H7 (cell line): ENCODE measurements at places on chromosomes 7 and 10. TPM values are rescaled to one million over a fixed set of nuclear protein-coding genes. Genes with fewer than 3 reads are reported as not detected.

DNA sequence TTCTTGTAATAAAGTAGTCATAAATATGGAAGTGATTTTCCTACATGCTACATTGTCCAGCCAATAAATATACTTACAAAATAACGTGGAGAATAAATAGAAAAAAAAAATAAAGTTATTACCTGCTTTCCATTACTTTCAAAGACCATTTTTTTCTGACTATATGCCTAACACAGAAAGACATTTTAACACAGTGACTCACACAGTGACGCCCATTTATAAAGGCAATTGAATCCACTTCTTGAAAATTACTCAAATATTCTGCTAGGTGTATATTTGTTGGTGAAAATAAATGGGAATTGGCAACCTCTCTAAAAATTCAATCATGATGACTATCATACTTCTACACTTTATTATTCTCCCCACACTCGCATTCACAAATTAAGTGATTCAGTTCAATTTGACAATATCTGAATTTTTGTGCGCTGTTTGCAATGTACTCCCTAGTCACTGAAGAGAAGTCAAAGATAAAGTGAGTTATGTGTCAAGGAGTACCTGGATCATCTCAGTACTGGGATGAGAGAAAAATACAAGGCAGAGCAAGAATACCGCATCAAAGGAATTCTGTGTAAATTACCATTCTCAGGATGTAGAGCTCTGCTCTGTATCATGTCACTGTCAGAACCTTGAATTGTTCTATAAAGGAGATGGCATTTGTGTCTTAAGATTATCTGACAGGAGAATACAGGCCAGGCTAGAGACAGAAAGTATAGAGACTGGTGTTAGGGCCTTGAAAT is 642.7 kb downstream of the IPMK start:
- no peak for DNase-seq

DNA sequence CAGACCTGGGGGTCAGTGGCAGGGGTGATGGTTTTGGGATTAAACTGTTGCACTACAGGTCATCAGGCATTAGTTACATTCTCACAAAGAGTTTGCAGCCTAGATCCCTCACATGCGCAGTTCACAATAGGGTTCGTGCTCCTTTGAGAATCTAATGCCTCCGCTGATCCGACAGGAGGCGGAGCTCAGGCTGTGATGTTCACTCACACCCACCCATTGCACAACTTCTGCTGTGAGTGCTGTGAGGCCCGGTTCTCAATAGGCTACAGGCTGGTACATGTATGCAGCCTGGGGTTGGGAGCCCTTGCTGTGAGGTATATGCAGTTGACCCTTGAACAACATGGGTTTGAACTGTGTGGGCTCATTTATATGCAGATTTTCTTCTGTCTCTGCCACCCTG is 416.4 kb downstream of the GFRA1 start:
- DNase-seq: peak; percentile 38

DNA sequence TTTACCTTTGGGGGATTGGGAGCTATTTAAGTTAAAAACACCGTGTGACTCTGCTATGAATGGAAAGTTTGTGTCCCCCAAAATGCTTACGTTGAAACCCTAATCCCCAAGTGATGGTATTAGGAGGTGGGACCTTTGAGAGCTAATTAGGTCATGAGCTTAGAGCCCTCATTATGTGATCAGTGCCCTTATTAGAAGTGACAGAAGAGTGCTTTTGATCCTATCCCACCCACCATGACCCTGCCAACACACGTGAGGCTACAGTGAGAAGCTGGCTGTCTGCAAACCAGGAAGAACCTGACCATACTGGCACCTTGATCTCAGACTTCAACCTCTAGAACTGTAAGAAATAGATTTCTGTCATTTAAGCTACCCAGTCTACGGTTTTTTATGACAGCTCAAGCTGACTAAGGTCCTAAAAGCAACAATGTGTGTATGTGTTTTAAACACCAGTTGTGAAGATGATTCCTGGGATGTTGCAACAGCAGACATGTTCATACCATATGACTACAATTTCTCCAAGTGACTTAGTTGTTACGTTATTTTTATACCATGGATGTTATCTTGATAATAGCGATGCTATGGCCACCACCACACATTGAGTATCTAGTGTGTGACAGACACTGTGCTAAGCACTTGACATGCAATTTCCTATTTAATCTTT is 124.4 kb downstream of the PIP4K2A start:
- no peak for DNase-seq

DNA sequence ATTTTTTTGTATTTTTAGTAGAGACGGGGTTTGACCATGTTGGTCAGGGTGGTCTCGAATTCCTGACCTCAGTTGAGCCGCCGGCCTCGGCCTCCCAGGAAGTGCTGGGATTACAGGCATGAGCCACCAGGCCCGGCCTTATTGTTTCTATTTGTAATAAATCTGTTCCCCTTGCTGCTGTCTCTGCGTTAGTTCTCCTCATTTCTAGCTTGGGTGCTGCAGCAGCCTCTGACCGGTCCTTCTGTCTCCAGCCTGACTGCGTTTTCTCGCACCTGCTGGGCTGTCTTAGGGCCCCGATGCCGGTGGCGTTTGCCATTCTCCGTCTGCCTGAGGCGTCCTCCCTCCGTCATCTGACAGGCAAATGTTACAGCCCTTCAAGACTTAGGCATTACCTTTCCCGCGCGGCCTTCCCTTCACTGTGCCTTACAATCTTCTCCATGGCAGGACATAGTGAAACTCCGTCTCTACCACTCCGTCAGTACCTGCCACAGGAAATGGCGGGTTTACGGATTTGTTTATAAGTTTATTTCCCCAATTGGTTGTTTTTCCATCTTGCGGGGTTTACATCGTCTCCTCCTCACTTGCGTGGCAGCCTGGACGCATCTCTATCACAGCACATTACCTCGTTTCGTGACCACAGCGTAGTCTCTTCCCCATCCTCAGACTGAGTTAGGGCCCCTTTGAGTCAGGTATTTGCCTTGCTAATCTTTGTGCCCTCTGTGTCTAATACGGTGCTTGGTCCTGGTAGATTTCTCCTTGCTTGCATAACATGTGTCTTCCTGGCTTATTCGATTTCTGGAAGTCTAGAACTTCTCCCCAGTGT is 2.3 kb upstream of the GIMAP8 start:
- peak; percentile 46 for DNase-seq

GRCh38 chr7:25500393-25500921 is 272.2 kb upstream of the NPVF start:
- no peak for DNase-seq

- peak; percentile 21 for DNase-seq
Measured at GRCh38 chr7:20598459-20599309, 16.8 kb upstream of the ABCB5 start.

DNA sequence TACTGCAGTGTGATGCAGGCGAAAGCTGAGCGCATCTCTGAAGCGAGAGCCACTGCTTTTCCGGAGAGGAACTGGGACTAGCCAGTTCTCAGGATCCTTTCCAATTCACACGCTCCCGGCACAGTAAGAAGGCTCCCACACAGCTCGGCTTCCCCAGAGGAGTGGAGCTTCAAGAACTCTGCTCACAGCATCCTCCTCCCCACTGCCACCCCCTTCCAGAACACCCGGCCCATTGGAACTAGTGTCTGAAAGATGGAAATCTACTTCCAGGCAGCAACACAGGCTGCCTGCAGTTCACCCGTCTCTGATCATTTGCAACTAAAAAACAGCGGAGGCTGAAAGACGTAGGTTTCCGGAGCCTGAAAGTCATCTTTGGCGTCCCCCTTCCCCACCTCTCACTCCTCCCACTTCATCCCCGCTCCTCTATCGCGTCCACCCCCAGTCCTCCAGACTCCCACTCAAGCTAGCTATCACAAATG is at the start of gene DGKB:
Gene DGKB (minus strand): TSS at position 163 of the 479 bp plus-strand sequence.
- DNase-seq: peak; percentile 1

- no peak for DNase-seq
Measured at GRCh38 chr7:87111877-87112276, 40.4 kb upstream of the DMTF1 start.

DNA sequence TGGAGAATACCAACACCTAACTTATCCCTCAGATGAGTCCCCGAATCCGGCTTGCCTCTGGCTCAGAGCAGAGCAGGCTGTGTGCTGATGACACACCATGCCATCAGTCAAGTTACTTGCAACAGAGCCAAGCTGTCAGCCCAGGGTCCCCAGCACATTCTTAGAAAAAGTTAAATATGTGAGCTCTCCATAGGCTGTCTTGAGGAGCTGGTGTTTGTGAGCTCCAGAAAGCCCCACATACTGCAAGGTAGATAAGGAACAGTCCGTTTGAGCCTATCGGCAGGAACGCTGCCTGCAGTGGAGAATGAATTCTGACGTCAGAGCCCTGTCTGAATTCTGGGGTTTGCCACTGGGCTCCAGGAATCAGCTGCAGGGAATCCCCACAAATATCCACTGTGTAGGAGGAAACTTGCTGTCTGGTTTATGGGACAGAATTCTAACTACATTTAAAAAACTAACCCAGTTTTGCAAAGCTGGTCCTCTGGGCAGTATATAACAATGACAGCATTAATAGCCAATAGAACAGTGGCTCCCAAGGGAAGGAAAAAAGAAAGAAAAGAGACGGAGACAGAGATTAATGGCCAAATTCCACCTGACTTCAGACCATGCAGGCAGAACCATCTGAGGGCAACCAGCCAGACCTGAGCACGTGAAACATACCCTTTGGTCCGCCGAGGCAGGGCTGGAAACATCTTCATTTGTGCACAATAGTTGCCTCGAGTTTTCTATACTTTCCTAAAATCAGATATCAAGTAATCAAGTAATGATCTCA is 3.6 kb downstream of the SFXN4 start:
- DNase-seq: no peak

DNA sequence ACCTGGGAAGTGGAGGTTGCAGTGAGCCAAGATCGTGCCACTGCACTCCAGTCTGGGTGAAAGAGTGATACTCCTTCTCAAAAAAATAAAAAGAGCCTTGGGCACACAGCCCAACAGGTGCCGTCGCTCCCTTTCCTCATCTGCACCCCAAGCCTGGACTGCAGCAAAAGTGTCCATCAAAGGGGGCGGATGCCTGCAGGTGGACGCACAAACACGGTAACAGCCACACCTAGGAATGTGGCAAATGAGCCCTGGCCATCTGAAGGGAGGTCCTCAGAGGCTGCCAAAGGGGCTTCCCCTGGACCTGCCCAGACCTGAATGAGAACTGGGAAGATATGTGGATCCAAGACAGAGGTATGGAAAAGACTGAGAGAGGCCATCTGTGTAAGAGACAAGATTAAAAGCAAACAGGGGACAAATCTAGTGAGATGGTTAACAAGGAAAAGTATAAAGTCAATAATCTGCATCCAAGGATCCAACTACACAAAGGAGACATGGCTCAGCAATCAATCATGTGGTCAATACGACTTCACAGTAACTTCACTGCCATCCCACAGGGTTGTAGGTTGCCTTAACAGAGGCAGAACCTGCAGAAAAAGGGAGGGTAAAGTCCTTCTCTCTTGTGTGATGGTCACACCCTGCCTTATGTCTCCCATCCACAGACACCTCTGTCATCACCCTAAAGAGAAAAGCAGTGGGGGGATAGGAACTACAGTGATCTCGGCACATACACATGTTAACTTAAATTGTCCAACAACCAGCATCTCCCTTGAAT is 25.4 kb downstream of the DRGX start:
- DNase-seq: no peak

- peak; percentile 8 for DNase-seq
Measured at GRCh38 chr10:67976292-67977245, 92.1 kb downstream of the SIRT1 start.

- peak; percentile 76 for DNase-seq
Measured at GRCh38 chr10:100730725-100731406, 14.5 kb upstream of the PAX2 start.

- DNase-seq: no peak
Measured at GRCh38 chr10:4586776-4587175, 239.2 kb upstream of the AKR1E2 start.

DNA sequence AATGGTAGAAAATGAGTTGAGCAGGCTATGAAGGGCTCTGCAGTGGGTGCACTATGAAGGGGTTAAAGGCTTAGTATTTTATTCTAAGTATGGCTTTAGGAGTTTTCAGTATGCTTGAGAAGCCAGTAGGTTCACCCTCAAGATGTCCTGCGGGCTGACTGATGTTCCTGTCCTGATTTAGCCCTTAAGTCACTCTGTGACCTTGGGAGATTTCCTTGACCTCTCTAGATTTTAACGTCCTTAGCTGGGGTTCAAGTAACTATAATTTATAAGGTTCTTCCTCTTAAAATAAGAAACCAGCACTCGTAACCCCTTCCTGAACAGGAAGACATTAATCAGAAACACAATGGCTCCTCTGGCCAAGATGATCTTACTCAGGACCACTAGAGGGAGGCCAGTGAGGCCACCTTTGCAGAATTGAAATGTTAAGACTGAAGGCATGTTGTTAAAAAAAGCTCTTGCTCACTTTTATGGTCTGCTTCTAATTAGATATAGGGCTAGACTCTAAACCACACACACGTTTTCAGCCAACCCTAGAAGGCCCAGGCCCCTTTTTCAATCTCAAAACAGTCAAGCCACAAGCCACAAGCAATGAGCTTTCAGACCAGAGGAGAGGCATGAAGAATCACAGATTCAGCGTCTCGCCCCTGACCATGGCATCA is 41.9 kb downstream of the CDK1 start:
- DNase-seq: no peak

GRCh38 chr7:12102527-12102926 is 108.6 kb upstream of the TMEM106B start:
- no peak for DNase-seq

GDF2 gene
- total RNA-seq: not detected in 2 replicates

TFAM gene
- total RNA-seq: 44.8 and 58.0 TPM in 2 replicates

GBX1 gene
- 0.62 TPM in 1 of 2 replicates, not detected in the other for total RNA-seq

CLDN4 gene
- total RNA-seq: 2.0 and 2.1 TPM in 2 replicates

KCND2 gene
- 3.4 and 5.7 TPM in 2 replicates for total RNA-seq
